H9 (cell line): ENCODE measurements at places on chromosomes 5 and 9.

DNA sequence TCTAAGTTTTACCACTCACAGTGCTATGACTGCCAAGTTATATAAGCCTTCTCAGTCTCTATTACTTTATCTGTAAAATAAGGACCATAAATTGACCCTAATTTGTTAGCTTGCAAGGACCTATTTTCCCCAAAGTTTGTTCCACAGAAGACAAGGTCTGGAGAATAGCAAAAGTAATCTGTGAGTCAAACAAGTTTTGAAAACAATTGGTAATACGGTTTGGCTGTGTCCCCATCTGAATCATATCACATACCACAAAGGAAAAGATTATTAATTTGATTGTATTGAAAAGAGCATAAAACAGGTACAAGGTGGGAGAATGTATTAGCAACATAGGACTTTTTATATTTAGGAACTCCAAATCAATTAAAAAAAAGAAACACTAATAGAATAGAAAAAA lies 124.0 kb upstream of the TARS1 start:
- DNase-seq = no peak

DNA sequence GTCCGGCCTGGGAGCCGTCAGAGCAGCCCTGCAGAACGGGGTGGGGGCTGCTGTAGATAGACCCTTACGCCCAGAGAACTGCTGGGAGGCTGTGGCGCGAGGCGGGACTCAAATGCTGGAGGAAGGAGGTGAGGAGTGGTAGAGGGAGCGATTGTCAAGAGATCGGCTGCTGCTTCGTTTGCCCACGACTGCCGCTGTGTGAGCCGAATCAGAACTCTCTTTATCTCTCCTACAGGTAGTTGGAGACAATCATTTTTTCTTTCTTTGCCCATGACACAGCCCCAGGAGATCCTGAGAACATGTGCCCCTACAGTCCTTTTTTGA lies 456 bp downstream of the ZNF79 start:
- no peak for DNase-seq

DNA sequence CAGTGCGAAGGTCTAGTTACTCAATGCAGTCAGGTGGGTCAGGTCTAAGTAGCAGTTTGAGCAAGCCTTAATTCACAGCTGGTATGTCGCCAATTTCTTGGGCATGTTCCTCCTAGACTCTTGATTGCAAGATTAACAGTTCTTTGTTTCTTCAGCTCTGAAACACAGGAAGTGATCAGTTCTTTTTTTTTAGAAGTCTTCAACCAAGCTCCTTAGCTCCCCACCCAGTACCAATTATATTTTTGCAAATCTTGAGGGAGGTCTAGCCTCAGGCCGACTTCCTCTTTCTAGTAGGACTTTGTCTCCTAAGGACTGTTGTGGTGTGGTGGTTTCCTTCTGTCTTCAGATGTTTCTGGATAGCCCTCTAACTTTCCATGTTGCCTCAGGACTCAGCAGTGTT lies 2054.2 kb downstream of the MAT2B start:
- no peak for DNase-seq

DNA sequence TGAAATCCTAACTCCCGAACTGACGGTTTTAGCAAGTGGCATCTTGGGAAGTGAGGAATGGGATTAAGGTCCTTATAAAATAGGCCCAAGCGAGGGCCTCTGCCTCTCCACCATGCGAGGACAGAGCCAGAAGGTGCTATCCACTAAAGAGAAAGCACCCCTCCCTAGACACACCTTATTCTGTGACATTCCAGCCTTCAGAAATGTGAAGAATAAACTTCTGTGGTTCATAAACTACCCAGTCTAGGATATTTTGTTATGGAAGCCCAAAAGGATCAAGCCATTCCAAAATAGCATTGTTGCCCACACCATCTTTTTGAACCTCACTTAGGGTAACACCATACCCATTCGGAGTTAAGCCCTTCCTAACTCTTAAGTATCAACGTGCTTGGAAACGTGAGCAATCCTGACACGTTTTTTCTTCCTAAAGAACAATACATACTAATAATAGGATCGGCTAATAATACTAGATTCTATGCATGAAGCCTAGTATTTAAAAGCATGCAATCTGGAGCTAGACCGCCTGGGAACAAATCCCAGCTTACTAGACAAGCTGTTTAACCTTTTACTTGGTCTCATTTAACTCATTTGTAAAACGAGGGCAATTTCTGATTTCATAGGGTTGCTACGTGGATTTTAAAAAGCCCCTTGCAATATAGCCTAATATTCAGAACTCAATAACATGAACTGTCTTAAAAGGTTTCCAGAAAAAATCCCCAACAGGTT lies 1.1 kb upstream of the SMC2 start:
- no peak for DNase-seq

- no peak for DNase-seq
Observed at GRCh38 chr9:96651626-96652025, 3.5 kb downstream of the PRXL2C start.

- no peak for DNase-seq
Observed at GRCh38 chr5:111345731-111346130, 121.5 kb downstream of the CAMK4 start.

DNA sequence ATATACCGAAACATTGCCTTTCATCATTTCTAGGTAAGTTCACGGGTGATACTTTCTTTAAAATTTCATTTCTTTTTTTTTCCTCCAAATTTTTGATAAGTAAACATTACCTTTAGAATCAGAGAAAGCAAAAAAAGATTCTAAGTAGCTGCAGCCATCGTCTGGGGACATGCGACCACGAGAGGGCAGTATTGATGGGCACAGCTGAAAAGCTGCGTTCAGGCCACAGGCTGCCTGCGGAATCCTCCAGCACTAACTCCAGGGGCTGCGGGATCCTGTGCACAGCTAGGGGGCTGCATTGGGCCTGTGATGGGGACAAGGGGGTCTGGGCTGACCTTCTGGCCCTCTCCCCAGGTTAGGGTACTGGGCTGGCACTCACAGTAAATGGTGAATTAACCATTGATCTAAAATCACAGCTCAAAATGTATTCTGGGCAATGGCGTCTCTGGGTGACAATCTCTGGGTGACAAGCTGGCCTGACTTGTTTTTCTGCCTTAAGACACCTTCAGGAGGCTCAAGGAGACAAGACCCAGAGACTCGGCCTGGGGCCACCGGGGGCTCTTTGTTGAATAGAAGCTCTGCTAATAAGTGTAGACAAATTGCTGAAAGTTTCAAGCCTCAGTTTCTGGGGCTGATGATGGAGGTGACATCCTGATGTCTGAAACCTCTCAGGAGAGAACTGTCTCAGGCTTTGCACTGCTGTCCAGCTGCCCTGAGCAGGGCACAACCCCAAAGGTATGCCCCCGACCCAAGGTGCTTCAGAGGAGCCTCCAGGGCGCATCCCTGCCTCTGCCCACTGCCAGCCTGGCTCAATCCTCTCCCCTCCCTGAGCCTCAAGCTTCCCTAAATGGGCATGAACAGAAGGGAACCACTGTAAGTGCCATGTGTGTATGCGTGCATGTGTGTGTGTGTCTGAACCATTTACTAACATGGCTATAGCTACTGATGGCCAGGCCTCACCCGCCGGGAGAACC lies 44.3 kb upstream of the SARDH start:
- DNase-seq = peak; percentile 81

- DNase-seq = no peak
Observed at GRCh38 chr5:165829504-165829903, 2324.1 kb downstream of the MAT2B start.

- peak; percentile 6 for DNase-seq
Observed at GRCh38 chr5:179256328-179257175, 88.7 kb downstream of the ADAMTS2 start.

DNA sequence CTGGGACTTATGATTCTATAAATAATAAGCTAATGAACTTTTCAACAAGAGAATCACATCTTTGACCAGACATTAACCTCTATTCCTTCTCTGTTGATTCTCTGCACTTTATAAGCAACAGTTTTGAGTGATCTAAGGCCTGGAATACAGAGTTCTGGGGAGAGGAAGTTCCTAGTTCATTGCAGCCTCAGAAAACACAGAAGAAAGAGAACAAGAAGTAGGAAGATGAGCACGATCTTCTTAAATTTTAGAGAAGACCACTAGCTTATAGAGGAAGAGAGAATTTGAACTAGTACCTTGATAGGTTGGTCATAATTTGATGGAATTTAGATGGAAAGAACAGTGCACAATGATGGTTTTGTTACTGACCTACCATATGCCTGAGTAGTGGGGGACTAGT lies 8.5 kb upstream of the C9orf72 start:
- no peak for DNase-seq

- peak; percentile 56 for DNase-seq
Observed at GRCh38 chr5:121503111-121503840, 348.4 kb upstream of the FTMT start.

- no peak for DNase-seq
Observed at GRCh38 chr9:137365552-137366444, 57.2 kb downstream of the EXD3 start.

GRCh38 chr5:31113666-31114350 lies 79.7 kb upstream of the CDH6 start:
- no peak for DNase-seq

GRCh38 chr5:151451626-151452520 lies 4.5 kb downstream of the SLC36A1 start:
- DNase-seq = no peak

GRCh38 chr9:105070176-105070575 lies 142.2 kb upstream of the ABCA1 start:
- no peak for DNase-seq

DNA sequence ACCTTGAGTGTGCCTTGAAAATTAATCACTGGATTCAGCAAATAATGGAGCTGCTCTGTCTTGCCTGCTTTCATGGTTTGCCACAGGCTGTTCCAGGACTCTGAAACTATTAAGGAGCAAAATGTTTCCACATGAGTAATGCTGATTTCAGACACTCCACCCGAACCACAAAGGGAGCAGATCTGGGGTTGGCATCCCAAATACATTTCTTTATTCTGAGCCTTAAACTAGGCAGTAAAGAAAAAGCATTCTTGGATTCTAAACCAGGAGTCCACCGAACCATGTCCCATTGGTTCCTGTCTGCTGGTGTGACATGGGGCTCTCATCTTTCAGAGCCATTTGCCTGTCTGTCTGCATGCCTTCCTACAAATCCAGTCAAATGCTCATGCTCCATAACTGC lies 10.1 kb upstream of the C1QTNF3 start:
- no peak for DNase-seq

DNA sequence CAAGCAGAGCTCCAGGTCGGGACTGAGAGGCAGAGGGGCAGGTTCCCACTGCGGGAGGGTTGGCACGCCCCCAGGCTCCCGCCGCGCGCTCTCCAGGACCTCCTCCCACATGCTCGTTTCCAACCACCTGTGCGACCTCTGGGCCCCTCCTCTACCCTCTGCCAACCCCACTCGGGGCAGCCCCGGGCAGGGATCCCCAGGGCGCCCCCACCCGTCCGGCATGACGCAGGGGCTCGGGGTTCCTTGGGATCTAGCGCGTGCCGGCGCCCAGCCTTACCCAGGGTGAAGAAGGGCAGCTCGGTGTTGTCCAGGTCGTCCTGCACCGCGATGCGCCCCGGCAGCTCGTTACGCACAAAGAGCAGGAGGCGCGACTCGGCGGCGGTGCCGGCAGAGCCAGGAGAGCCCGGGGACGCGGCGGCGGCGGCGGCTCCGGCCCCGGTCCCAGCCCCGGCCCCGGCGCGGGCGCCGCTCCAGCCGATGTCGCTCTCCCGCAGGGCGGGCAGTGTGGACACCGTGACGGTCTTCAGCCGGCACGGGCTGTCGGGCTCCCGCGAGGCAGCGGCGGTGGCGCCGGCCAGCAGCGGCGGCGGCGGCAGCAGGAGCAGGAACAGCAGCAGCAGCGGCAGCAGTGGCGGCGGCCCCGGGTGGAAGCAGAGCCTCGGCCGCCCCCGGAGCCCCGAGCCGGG lies 494 bp downstream of the ASTN2 start:
- peak; percentile 56 for DNase-seq

GRCh38 chr9:75108571-75108970 lies 20.3 kb downstream of the OSTF1 start:
- no peak for DNase-seq

- DNase-seq = peak; percentile 55
Observed at GRCh38 chr5:16679863-16680262, 63.1 kb upstream of the RETREG1 start.

DNA sequence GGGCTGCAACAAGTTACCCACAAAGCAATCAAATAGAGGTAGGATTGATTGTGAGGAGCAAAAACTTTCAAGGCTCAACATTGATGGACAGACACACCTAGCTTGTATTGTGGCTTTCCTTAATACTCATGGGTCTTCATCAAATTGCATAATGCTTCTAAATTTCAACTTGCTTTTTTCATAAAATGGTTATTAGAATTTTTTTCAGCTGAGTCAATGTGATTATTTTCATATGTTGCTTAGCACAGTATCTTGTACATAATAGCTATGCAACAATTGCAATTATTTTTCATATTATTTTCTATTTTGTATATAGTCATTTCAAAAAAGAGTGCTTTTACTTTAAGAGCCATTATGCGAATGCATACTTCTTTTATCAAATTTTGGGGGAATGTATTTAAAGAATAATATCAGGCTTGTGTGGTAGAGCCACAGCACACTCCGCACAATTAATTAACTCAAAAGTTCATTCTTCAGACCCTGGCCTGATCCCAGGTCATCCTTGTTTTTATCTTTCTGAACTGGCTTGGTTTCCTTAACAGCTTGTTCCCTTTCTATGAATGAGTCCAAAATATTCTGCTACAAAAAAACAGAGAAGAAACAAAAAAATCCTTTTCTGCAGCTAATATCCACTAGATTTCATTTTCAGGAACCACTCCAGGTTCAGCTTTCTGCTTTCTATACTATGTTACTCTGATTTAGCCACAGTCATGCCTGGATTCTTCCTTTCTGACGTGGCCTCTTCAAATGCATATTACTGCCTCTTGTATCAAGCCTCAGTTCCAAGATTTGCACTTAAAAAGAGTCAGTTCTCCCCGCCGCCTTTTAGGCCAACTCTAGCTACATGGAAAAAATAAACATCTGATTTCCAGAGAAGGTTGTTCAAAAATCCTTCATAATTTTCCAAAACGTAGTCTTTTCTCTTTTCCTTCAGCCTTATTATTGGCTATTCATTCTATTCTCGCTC lies 45.3 kb upstream of the CDH9 start:
- peak; percentile 34 for DNase-seq

DNA sequence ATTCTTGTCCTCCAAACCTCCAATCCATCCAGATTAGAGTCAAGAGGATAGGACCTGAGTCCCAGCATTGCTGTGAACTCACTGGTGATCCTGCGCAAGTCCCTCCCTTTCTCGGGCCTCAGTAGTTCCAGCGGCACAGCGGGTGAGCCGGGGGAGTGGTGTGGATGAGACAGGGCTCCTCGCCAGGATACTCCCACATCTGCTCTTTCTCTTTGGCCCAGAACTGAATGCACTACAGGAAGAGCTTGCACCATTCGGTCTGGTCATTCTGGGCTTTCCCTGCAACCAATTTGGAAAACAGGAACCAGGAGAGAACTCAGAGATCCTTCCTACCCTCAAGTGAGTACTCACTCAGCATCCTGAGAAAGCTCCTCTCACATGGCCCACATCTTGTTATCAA lies 6.3 kb downstream of the GPX3 start:
- no peak for DNase-seq

DNA sequence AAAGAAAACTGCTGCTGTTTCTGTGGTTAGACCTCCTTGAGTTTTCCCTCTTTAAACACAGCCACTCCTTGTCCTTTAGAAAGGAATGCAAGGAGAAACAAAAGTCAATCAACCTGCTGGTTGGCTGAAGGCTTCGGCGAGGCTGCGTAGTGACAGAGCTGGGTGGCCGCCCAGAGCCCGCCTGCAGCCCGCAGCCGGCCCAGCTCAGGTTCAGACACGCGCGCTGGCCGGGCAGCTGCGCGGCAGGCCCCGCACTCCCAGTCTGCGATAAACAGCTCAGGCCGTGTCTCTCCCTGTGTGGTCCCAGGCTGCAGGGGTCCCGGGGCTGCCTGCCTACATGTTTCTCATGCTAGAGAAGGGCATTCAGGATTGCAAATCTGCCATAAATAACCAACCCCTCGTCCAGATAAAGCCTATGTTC lies 115.4 kb downstream of the HSD17B3 start:
- peak; percentile 78 for DNase-seq
